ENCODE measurements at places on chromosomes 5 and 9.

GRCh38 chr5:81134066-81134465, 99.1 kb upstream of the CKMT2 start:
- no peak for DNase-seq

DNA sequence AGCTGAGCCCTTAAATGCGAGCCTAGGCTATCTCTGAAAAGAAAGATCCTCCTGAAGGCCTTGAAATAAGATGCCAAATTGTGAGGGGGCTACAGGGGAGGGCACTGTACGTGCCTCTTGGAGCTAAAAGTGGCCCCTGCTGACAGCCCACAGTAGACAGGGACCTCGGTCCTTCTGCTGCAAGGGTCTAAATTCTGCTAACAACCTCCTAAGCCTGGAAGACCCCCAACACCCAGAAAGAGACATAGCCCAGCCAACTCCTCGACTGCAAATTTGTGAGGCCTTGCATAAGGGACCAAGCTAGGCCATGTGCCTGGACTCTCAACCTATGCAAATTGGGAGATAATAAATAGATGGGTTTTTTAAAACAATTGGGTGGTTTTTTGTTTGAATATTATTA, 54.7 kb downstream of the UBE2QL1 start:
- DNase-seq = no peak

- DNase-seq = no peak
Observed at GRCh38 chr5:111999286-111999685, 242.3 kb upstream of the NREP start.

GRCh38 chr9:133945977-133946753, 46.0 kb downstream of the VAV2 start:
- DNase-seq = no peak

- no peak for DNase-seq
Observed at GRCh38 chr9:133155156-133155555, 8.6 kb downstream of the GBGT1 start.

DNA sequence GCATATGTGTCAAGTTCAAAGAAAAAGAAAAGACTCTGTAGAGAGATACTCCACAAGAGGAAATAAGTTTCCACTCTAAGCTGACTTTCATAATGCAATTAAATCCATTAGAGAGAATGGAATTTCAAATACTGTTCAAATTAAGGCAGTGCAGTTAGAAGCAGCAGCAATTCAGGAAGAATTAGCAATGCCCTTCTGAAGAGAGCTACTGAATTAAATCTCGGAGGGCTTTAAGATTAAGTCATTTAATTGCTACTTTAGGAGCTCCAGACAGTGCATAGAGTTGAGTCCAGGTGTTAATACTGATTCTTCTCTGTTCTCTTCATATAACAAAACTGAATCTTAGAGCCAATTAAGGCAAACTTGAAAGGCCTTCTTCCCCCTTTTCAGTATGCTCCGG, 8.5 kb downstream of the CDH12 start:
- DNase-seq = no peak
